ENCODE measurements at places on chromosomes 4 and X.

GRCh38 chr4:147590249-147590920, 26.8 kb upstream of the TMEM184C start:
- no peak for DNase-seq

DNA sequence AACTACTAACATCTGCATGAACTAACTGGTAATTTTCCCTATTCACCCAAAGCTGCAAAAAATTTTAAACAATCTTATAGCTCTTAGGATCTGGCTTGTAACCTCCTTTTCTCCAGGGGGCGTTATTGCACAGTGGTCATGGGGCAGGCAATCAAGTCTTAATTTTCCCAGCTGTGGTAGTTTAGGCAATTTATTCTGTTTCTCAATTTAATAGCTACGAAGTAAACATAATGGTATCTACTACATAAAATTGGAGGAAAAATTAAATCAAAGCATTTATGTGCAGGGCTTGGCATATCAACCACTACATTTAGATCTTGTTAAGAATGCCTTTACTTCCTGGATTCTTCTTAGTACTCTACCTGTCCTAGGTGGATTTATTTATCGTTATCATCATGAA, 137.4 kb upstream of the GUCY1A1 start:
- DNase-seq: no peak

DNA sequence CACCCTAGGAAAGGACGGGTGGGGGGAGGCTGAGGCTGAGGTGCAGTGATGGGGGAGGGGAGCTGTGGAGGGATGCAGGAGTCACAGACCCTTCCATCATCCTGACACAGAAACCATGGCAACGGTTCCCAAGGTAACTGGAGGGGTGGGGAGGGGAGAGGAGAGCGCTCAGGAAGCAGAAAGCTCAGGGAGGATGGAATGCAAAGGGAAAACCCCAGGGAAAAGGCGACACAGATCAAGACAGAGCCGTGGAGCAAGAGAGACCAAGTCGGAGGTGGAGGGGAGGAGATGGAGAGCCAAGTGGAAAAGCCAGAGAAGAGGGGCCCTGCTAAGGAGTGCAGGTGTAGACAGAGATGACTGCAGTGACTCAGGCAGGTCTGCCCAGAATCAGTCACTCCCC, 14.5 kb downstream of the L1CAM start:
- no peak for DNase-seq

GRCh38 chr4:9970399-9971011, 50.8 kb downstream of the SLC2A9 start:
- DNase-seq: no peak

DNA sequence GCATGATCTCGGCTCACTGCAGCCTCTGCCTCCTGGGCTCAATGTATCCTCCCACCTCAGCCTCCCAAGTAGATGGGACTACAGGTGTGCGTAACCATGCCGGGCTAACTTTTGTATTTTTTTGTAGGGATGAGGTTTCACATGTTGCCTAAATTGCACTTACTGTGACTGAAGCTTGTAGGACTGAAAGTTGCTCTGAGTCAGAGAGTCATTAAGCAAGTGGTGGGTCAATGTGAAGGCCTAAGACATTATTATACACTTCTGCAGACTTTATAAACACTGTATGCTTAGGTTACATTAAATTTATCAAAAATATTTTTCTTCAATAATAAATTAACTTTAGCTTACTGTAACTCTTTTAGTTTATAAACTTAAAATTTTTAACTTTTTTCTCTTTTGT, 170.2 kb downstream of the FAT4 start:
- DNase-seq: no peak

DNA sequence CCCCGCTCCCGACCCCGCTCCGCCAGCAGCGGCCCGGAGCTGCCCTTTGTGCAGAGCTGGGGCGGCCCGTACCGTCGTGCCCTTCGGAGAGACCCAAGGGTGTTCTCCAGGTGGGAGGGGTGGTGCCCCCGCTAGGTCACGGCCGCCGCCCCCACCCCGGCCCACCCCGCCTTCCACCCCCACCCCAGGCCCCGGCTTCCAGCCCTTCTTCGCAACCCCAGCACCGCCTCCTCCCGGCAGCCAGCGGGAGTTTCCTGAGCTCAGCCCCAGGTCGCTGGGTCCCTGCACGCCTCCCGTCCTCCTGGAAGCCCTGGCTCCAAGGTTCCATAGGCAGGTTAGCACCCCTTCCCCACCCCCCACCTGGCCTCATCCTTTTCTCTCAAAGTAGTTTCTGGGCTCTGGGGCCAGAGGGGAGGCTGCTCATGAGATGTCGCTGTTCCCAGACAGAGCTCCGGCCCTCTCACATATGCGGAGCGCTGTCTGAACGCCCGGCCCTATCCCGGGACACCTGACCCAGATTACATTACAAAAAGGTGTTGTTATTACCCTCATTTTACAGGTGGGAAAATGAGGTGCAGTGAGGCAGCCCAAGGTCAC, 25.2 kb upstream of the FGFR3 start:
- DNase-seq: no peak

DNA sequence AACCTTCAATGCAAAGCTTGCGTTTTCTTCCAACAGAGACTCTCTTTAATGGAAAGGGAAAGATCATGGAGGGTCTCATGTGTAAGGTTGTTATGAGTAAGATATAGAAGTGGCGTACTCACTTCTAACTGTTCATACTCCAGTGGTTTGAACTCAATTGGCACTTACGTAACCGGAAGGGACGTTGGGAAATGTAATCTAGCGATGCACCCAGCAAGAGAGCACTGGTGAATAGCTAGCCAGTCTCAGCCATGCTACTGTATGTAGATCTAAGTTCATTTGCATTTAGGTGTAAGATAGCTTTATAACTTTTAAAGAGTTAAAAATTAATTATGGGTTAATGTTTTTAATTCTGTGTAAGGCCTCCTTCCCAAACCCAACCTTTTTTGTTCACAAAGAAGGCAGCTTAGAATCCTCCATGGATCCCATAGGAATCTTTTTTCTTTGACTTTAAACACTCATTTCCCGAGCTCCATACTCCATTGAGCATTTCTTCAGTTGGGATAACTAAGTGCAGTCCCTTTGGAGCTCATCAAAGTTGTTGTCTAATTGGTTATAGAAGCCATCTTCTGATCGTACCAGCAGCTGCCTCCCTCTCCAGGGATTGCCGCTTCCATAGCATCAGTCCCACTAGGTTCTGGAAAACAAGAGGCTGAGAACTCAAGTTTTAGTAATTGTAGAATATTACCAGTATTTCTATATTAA, 191.1 kb downstream of the RAPGEF2 start:
- no peak for DNase-seq

- DNase-seq: no peak
Observed at GRCh38 chr4:40199999-40200874, 3.4 kb downstream of the RHOH start.

- DNase-seq: peak; percentile 5
Observed at GRCh38 chrX:19990151-19990555, 708 bp downstream of the BCLAF3 start.

- no peak for DNase-seq
Observed at GRCh38 chr4:22391551-22391950, 124.3 kb downstream of the ADGRA3 start.

DNA sequence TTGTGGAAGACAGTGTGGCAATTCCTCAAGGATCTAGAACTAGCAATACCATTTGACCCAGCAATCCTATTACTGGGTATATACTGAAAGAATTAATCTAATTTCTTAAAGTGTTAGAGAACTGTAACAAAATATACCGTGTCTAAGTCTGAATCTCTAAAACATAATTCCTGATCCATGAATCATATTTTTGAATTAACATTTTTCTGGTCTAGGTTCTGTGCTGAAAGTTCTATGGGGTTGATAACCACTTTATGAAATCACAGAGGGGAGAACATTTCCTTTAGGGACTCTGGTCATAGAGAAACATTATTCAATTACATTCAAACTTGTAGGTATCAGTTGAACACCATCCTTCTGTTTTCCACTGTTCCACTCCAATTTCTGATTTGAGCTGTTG, 91.9 kb upstream of the ETNPPL start:
- no peak for DNase-seq

DNA sequence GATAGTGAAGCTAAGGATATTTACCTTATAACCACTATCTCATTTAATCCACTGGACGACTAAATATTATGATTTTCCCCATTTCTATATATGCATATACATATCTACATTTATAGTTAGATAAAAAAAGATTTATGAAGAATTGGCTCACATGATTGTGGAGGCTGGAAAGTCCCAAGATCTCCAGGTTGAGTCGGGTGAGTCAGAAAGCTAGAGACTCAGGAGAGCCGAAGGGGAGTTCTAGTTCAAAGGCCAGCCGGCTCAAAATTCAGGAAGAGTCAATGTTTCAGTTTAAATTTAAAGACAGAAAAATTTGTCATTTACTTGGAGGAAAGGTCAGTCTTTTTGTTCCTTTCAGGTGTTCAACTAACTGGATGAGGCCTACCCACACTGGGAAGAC, 158.2 kb upstream of the CPEB2 start:
- DNase-seq: no peak

DNA sequence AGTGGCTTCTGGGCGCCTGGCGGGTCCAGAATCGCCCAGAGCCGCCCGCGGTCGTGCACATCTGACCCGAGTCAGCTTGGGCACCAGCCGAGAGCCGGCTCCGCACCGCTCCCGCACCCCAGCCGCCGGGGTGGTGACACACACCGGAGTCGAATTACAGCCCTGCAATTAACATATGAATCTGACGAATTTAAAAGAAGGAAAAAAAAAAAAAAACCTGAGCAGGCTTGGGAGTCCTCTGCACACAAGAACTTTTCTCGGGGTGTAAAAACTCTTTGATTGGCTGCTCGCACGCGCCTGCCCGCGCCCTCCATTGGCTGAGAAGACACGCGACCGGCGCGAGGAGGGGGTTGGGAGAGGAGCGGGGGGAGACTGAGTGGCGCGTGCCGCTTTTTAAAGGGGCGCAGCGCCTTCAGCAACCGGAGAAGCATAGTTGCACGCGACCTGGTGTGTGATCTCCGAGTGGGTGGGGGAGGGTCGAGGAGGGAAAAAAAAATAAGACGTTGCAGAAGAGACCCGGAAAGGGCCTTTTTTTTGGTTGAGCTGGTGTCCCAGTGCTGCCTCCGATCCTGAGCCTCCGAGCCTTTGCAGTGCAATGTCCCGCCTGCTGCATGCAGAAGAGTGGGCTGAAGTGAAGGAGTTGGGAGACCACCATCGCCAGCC, at the start of gene ATOH1:
TSS of gene ATOH1 (plus strand) at position 422 of the 663 bp plus-strand sequence. CDS start at position 596, 174 bp downstream.
- no peak for DNase-seq

- DNase-seq: no peak
Observed at GRCh38 chr4:125750828-125751466, 436.2 kb downstream of the FAT4 start.

DNA sequence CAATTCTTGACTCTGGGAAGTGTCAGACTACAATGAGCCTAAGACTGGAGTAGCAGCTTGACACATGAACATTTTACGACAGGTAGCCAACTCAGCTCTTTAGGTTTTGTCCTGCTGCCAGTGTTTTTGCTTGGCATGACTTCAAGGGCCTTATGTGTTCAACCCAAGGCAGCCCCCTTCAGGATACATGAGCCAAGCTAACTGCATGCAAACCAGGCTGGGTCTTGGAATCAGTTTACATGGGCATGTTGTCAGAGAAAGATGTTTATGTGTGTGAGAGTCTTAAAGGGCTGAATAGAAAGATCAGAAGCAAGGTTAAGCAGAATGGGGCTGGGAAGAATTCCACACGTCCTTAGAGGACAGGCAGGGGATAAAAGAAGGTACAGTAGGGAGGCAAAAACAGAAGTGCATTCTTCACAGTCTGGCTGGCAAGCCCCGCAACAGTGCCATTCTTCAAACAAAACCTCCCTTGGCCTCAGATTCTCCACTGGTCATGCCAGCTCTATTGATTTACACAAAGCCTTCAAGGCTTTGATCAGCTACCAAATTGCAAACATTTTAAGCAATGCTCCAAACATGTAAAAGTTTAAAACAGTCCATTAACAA, 97.3 kb downstream of the NKX6-1 start:
- DNase-seq: no peak

- no peak for DNase-seq
Observed at GRCh38 chrX:119942831-119943184, 743 bp downstream of the NKAP start.

GRCh38 chrX:50168241-50168687, 32.5 kb downstream of the AKAP4 start:
- no peak for DNase-seq

GRCh38 chr4:31237233-31237632, 517.1 kb downstream of the PCDH7 start:
- DNase-seq: no peak

GRCh38 chr4:116016201-116016600, 902.8 kb upstream of the NDST4 start:
- no peak for DNase-seq

DNA sequence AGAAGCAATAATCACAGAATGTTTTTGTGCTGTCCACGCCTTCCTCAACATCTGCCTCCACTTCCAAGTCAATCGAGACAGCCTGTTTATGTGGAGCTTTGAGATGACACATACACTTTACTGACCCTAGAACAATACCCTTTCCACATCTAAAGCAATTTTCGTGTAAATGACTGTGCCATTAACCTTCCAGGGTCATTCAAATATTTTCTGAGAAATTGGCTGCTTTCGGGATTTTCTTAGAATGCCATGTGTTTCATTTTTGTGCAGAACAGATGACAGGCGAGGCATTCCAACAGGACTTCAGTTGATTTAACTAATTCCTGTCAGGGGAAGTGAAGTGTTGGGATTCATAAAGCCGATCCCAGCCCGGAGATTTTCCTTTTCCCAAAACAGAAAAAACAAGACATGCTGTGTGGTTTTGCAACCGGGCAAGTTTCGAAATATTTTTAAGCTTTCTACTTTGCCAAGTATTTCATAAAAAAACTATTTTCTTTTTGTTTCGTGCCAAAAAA, 73.9 kb downstream of the SORBS2 start:
- no peak for DNase-seq

DNA sequence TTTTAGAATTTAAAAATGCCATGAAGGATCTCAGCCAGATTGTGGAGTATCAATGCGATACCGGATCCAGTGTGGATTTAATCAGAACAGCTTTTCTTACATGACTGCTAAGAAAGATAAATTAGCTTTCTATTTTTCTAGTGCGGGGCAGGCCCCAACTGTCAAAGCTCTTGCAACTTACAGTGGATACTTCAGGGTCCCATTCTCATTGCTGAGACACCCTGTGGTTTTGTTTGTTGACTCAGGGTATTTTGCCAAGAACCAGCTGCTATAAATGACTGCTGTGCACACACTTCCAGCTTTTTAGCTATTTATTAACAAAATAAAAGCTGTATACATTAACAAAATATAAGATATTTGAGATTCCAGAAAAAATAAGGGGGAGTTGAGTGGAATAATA, 166.4 kb downstream of the DCLK2 start:
- no peak for DNase-seq

- DNase-seq: peak; percentile 24
Observed at GRCh38 chr4:139656614-139657486, 8.8 kb upstream of the MGST2 start.

- no peak for DNase-seq
Observed at GRCh38 chr4:70759627-70760026, 37.9 kb downstream of the RUFY3 start.

GRCh38 chrX:73766431-73766795, 203.4 kb downstream of the CHIC1 start:
- no peak for DNase-seq

DNA sequence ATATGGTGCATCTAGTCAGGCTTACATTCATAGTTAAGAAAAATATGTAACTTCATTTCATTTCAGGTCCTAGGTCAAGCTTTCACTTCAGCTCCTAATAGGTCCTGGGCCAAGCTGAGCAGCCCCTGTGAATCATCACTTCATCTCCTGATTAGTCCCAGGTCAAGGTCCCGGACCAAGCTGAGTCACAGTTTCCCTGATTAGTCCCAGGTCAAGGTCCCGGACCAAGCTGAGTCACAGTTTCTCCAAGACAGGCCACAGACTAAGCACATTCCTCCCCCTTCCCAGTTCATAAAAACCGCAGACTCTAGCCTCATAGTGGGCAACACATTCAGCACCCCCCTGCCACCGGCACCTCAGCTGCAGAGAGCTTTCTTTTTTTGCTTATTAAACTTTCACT, 1331.8 kb downstream of the PCDH19 start:
- no peak for DNase-seq

All from activated T-helper 1 cell treated with Interleukin-2 at 50 U/mL for 16 hours (primary cell).